ENCODE measurements at places on chromosomes 7 and 10. TPM values are rescaled to one million over a fixed set of nuclear protein-coding genes. Genes with fewer than 3 reads are reported as not detected.

Gene FGL2
- 0.25 TPM for total RNA-seq

Gene SYNPO2L
- total RNA-seq: not detected

Gene CACNA2D1
- total RNA-seq: 10.3 TPM

Gene SLC4A2
- total RNA-seq: 123 TPM

Gene KLF14
- not detected for total RNA-seq

Gene C7orf25
- 11.6 TPM for total RNA-seq

Gene KCND2
- 0.05 TPM for total RNA-seq

Gene CDK1
- total RNA-seq: 84.0 TPM

Gene PPP1R3C
- not detected for total RNA-seq

Data from mammary microvascular endothelial cell (primary cell).